Stimulated activated CD4-positive, alpha-beta T cell treated with anti-CD3 and anti-CD28 coated beads, Interleukin-4, amount 100 ng/mL, for 24 hours (primary cell): ENCODE measurements at places on chromosomes 13 and 19.

GRCh38 chr19:23391236-23391635 is 4.0 kb downstream of the ZNF91 start:
- no peak for DNase-seq

DNA sequence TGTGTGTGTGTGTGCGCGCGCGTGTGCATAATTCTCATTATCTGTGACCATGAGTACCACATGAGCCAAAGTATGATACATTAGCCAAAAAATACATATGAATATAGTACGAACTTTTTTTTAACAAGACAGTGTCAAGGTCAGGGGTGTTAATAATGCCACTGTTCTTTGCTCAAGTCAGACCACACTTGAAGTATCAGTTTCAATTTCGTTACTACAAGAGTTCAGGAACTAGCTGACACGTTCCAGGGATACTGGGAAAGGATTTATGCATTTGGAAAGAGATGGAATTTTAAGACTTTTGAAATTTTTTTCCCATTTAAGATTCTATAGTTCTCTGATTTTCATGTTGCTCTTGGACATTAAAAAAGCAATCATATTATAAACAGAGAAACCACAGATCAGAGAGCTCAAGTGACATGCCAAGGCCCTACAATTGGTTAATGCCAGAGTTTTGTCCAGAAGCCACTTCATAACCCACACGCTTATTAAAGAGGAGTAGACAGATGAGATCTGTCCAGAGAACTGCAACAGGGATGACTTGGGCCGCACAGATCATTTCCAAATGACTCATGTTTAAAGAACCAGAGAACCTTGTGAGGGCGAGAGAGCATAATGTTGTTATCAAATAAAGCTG is 718.8 kb upstream of the SGCG start:
- no peak for DNase-seq

- no peak for DNase-seq
Observed at GRCh38 chr13:23754997-23755396, 134.2 kb downstream of the MIPEP start.

- DNase-seq, result no peak
Observed at GRCh38 chr13:33224191-33224590, 61.4 kb downstream of the STARD13 start.
